Cardiac fibroblast (primary cell): ENCODE measurements at places on chromosomes 3 and 15.
A peak's percentile ranks its signal among the peaks of the same experiment; 100 is the strongest.

DNA sequence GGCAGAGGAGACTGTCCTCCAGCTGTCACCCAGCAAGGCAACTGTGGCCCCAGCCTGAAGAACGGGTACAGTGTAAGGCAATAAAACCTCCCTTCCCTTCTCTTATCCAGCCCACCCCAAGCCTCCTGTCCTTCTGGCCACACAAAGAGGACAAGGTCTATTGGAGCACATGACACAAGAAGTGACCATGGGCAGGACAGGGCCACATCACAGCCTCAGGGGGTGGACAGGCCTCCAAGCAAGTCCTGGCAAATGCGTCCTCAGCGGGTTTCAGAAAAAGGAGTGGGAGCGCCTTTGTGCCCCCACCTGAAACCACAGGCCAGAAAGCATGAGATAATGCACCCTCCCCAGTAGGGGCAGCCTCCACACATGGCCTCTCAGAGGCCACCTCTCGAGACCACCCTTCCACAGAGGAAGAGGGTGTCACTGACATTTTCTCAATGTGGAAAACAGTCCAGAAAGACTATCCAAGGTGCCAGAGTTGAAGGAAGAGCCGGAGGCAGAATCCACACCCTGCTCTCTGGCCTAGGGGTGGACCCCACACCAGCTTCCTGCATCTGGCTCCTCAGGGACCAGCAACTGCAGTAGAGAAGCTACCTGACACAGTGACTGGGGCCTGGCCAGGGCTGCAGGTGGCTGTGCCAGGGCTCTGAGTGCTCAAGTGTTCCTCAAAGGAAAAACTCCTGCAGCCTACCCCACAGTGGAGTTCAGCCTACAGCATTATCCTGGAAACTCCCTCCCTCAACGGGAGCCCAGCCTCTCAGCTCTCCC, 43.9 kb downstream of the CCDC12 start:
- DNase-seq = no peak

DNA sequence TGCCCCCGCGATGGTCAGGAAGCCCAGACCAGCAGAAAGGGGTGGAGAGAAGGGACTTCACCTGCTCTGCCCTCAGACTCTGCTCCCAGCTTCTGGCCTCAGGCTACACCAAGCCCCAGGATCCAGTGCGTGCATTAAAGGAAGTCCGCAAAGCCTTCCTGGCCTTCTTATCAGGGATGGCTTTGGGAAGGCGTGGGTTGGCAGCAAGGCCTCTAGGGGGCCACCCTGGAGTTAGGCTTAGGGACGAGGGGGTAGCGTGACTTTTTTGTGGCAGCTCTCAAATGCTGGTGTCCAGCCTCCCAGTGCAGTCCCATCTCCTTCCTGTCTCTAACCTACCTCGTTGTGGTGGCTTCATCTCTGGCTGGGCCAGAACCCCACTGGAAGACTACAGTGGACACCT, 18.9 kb upstream of the RPL29 start:
- DNase-seq = no peak

GRCh38 chr3:22980346-22980745, 222.8 kb upstream of the UBE2E2 start:
- DNase-seq = peak; percentile 86

DNA sequence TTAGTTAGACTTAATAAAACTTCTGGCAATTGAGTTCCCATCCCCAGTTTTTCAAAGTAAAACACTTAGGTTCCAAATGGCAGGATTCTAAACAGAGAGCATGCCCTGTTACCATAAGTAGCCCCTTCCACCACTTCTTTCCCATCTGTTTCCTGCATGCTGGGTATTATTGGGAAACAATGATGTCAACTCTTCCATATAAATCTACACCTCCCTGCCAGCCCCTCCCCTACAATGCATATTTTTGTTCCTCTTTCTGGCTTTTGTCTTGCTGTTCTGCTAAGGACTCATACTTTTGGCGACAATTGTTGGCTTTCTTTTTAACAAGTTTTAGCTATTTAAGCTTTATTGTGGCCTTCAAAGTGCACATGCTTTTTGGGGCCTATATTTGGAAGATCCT, 11.1 kb downstream of the ARHGAP31 start:
- peak; percentile 44 for DNase-seq

- DNase-seq = peak; percentile 43
These were observed 33.0 kb downstream of the SLC12A6 start for GRCh38 chr15:34304613-34305012.

GRCh38 chr3:179373938-179374337, 26.4 kb downstream of the MFN1 start:
- no peak for DNase-seq

DNA sequence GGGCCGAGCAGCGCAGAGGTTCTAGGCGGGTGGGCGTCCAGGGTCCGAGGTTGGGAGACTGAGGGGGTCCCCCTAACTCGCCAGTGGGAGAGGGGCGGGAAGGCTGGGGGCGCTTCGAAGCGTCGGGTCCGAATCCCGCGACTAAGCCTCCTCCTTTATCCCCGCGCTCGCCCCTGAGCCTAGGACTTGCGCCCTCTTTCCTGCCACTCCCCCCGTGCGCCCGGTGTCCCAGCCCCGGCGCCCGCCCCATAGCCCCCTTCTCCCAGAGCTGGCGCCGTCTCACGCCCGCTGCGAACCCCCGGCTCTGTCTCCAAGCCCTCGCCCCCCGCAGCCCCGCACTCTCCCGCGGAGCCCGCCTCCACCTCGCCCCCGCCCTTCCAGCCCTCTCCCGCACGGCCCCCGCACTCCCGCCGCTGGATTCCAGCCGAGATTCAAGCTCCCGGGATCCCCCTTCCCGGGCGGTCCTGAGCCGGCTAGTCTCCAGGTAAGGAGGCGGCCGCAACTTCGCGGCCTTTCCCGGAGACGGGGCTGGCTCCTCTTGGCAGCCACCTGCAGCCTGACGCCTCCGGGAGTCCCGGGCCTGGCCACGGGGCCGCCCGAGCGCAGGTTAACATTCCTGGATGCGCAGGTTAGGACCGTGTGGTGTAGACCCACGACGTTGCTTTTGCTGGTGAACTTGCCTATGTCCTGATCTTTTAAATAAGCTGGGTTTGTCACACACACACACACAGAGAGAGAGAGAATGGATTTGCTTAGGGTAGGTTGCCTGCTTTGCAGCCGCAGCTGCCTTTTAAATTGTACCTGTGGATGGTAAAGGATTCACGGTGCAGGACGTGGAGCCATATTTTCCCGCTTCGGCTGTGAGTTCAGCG, 563 bp downstream of the PXYLP1 start:
- peak; percentile 10 for DNase-seq

- DNase-seq = no peak
These were observed 267.0 kb downstream of the PLCL2 start for GRCh38 chr3:17151598-17152373.
